ENCODE measurements at places on chromosomes 16 and 17. TPM values are rescaled to one million over a fixed set of nuclear protein-coding genes. Genes with fewer than 3 reads are reported as not detected.

The FBXO39 gene
- 0.20 TPM for total RNA-seq

The IGFALS gene
- total RNA-seq: not detected

The GLP2R gene
- 0.21 TPM for total RNA-seq

The CLEC19A gene
- total RNA-seq: not detected

The NOXO1 gene
- not detected for total RNA-seq

- DNase-seq: no peak
Measured at GRCh38 chr16:82587289-82587688, 39.5 kb upstream of the CDH13 start.

DNA sequence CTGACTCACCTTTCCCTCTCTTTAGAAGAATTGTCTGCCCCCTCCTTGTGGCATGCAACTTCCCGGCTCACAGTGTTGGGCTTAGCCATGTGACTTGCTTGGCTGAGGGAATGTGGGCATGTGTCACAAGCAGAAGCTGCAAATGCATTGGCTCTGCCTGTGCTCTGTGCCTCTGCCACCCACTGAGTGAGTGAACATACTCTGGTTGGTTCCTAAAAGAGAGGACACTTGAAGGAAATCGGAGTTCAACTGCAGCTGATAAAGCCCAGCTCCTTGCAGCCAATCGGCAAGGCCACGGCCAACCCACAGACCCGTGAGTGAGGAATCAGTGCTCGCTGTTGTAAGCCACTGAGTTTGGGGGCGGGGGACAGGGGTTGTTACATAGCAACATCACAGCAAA, 10.9 kb upstream of the GINS2 start:
- DNase-seq: no peak

GRCh38 chr17:49987290-49987585, 7.8 kb downstream of the DLX3 start:
- DNase-seq: no peak

DNA sequence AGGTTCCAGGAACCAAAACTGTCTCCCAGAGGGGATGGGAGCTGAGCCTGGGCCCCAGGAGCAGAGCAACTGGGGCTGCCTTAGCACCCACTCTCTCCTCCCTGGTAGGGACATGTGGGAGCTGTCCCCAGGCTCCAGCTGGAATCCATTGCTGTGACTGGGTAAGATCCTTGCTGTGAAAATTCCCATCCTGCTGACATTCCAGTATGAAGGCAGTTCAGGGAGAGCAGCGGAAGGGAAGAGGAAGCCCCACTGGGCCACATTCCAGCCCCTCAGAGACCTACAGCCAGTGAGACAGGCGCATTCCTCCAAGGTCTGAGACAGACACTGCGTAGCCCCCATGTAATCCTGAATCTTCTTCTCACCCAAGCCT, 24.2 kb downstream of the MYO18A start:
- DNase-seq: no peak

- no peak for DNase-seq
Measured at GRCh38 chr17:70447588-70447987, 278.3 kb downstream of the KCNJ2 start.

DNA sequence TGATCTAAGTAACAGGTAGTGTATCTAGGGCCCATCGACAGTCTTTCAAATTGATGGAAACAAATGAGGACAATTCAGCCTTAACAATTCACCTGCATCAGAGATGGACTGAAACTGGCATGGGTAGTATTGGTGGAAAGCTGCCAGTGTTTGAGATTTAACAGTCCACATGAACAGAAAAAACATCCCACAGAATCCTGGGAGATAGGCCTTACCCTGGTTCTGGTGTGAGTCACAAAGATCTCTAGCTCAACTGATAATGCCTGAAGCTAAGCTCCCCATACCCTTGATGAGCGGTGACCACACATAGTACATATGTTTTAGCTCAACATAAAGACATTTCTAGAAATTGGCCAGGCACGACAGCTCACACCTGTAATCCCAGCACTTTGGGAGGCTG, 21.9 kb downstream of the CRK start:
- DNase-seq: no peak

All from tibial nerve (tissue), 4 donors.